ENCODE measurements at places on chromosomes 2 and 18. TPM values are rescaled to one million over a fixed set of nuclear protein-coding genes. Genes with fewer than 3 reads are reported as not detected.

DNA sequence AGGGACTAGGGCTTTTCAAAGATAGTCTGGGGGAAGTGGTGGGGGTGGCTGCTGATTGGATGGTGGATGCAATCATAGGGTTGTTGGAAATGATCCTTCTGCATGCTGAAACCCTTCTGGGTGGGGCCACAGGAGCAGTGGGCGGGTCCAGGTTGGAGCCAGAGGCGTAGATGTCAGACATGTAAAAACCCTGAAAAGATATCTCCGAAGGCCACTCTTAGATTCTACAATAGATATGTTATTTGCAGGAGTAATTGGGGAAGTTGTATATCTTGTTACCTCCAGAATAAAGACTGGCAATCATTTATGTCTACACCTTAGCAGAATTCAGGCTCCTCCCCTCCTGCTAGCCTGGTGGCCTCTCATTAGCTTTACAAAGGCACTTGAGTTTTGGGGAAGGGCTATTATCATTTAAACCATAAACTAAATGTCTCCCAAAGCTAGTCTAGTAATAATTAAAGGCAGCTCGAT is 8.2 kb upstream of the FAM98A start:
- no peak for DNase-seq

DNA sequence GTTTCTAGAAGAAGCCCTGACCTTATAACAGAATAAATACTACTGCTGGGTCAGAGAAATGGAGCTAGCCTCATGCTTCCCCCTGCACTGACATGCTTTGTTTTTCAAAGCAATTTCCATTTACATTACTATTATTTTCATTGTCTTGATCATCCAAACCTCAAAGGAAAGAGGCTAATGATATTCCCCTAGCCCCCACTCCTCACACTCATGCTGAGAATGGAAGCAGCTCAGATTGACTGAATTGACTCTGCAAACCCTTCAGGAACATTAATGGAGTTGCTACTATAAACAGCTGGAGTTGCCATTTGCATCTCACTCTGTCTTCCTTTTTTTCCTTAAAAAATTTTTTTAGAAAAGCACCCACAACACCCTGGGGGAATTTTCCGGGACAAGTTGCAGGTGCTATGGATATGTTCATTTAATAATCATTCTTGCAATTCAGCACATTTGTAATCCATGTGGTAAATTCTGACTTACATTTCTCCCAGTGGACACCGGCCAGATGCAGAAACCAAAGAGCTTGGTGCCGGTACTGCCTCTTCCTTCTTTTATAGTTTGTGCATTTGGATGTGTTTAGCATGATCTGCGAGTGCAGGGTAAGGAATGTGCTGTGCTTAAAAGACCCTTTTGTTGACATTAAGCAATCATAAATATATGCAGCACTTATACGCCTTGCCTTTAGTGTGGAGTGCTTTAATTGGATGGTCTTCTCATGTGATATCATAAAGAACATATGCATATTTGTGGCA is 103.3 kb upstream of the OSR1 start:
- DNase-seq: no peak

- no peak for DNase-seq
Observed at GRCh38 chr2:26352892-26353291, 6.3 kb upstream of the ADGRF3 start.

GRCh38 chr18:12027046-12027445 is 45.7 kb downstream of the IMPA2 start:
- no peak for DNase-seq

GRCh38 chr2:190858817-190859216 is 21.8 kb upstream of the GLS start:
- DNase-seq: no peak

- DNase-seq: no peak
Observed at GRCh38 chr18:41639218-41639617, 315.8 kb upstream of the PIK3C3 start.

DNA sequence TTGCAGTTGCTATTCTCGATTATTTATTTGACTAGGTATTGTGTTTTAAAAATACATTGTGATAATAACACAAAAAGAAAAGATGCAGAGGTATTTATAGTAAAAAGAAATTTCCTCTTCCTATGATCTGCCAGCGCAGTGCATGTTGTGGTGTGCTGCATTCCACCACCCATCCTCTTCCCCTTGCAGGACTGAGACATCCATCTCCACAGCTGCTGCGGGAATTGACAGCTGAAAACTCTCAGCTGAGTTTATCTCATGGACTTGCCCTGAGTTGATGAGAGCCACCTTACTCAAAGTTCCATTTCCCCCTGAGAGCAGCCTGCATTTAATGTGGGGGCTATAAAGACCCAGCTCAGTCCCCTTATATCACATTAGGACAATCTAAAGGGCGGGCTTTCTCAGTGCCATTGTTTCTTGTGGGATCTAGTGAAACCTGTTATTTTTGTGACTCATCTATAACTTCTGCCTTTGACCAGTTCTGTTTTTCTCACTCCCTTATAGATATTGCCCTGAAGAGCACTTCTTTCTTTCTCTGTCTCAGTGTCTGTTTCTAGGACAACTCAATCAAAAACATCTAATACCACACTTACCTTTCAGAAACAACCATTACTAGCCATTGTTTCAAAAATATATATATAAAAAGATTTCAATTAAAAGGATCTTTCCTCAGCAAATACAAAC is 698.5 kb downstream of the NR4A2 start:
- DNase-seq: no peak

DNA sequence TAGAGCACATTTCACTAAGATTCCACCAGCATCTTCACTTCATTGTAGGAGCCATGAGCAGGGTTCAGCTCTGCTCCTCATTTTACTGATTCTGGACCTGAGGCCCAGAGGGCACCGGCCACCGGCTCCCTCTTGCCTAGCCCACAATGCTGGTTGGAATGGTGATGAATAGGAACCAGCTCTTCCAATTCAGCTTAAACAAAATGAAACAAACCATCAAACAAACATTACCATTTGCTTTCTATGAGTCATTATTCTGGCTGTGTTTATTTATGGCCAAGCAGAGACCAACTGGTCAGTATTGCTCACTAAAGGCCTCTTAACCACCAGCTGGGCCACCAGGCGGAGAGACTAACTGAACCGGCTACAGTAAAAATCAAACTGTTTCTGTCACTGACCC is 176.7 kb downstream of the MTX2 start:
- DNase-seq: no peak

- no peak for DNase-seq
Observed at GRCh38 chr2:187826023-187826422, 271.8 kb upstream of the TFPI start.

DNA sequence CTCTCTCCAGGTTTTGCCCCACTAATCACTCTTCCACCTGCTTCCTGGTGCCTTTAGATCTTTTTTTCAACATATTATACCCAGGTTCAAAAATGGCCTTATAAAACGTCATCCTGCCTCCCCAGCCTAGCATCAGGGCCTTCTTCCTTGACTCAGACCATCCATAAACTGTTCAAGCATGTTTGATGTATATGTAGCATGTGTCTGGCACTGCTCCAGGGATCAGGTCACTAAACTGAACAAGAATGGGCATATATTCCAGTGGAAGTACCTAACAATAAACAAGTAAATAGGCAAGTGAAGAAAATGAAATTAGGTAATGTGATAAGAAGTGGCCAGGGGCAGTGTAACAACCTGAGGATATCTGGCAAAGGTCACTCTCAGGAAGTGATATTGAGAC is 141.2 kb downstream of the TRIB2 start:
- no peak for DNase-seq

DNA sequence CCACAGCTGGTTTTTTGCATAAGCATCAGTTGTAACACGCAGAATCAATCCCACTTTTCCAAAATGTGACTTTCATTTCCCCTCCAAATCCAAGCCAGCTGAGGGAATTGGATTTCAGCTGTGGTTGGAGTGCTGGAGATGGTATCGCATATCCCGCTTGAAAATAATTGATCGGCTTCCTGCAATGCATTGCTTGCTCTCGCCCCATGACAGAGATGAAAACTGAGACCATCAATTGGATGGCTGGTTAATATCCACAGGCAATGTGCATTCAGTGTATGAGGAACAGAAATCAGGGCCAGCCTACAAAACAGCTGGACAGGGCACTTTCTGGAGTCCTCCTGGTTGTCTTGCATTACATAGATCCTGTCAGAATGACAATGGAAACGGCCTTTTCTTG is 135.3 kb downstream of the MAIP1 start:
- no peak for DNase-seq

DNA sequence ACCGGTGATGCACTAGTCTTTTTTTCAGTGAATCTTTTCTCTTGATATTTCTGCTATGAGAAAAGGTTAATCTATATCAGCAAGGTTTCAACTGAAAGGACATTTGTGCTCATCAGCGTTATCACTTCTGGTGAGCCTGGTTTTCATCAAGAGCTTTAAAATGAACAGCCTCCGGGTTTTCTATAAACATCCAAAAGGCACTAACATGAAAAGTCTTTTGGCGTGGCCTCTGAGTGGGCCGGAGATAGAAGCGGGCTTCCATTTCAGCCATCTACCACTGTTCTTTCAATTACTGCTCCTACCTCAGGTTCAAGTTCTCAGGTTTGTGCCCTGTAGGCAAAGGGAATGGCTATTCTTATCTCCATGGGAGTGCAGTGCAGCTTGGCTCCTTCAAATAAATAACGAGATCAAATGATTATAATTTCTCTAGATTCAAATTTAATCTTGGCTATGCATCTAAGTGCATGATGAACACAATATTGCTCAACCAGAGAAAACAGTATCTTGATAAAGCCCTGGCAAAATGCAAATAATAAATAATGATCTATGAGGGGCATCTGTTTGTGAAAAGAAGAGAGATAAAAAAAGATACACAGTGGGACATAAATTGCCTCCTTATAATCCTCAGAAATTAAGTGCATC is 314.8 kb downstream of the CDH2 start:
- no peak for DNase-seq

DNA sequence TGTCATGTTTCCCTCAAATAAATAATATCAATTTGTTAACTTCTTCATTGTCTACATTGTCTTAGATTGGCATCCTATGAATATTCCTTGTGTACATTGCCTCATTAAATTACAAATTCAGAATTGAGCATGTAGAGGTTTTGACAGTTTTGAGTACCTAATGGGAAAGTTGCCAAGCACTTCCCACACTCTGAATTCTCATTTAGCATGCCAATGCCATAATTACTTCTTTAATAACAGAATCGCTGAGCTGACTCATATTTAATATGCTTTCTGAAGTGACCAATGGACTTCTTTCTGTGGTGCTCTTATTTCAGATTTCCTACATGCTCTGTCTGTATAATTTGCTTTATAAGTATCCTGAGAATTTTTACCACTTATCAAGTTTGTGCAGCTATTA is 114.4 kb upstream of the NOL4 start:
- no peak for DNase-seq

DNA sequence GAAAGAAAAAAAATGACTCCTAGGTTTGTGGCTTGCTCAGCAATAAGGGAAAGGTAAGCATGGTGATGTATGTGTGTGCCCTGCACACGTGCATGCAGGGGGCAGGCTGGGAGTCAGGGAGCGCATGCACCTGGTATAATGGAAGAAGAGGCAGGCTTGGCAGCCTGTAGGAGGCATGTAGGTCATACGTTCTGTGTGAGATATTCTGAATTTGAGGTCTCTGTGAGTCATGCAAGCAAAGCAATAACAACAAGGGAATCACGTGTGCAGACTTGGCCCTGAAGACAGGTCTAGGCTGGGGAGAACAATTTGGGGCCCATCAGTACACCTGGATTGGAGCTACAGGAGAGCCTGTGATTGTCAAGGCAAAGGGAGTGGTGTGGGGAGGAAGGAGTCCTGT is 94.5 kb upstream of the TTC39C start:
- no peak for DNase-seq

- no peak for DNase-seq
Observed at GRCh38 chr2:2950403-2950952, 427.1 kb downstream of the EIPR1 start.

DNA sequence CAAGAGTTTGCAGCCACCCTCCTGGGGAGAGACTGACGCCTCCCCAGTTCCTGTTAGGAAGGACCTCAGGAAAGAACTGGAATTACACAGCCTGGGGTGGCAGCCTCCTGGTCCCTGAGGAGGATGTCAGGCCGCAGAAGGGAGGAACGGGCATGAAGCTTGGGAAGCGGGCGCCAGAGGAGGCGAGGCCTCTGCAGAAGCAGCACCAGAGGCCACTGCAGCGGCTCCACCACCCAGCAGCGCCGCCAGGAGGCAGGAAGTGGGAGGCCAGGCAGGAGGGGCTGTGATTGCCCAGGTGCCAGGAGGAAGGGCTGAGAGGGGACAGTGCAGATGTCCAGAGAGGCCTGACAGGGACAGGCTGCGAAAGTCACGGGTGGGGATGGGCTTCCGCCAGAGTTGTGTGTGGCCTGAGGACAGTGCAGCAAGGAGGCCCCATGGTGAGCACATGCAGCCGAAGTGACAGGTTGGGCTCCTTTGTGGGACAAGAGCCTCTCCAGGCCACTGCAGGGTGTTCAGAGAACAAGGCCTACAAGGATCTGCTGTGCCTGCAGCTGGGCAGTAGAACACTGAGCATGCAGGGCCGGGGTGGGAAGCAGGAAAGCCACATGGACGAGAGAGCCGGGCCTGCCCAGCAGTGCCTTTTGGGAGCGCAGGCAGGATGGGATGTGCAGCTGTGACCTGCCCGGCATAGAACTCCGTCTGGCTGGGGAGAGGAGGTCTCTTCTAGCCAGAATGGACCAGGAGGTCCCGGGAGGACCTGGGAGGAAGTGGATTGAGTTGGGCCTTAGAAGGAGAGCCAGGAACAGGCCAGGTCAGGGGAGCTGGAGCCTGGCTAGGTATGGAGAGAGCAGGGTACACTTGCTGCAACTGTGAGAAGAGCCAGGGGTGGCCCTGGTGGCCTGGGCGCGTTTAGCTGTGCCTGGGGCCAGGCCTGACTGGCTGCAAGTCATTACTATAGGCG is 39.1 kb upstream of the ALPP start:
- no peak for DNase-seq

- no peak for DNase-seq
Observed at GRCh38 chr2:121036226-121036692, 248.7 kb downstream of the TFCP2L1 start.

- no peak for DNase-seq
Observed at GRCh38 chr2:71813807-71814470, 333.7 kb downstream of the CYP26B1 start.

- no peak for DNase-seq
Observed at GRCh38 chr2:55604027-55604565, 13.3 kb downstream of the PPP4R3B start.

- no peak for DNase-seq
Observed at GRCh38 chr2:212987492-212987891, 163.9 kb downstream of the IKZF2 start.

- no peak for DNase-seq
Observed at GRCh38 chr18:12442946-12443345, 35.2 kb downstream of the PRELID3A start.

GRCh38 chr2:46320141-46320567 is 22.9 kb downstream of the EPAS1 start:
- no peak for DNase-seq

GRCh38 chr2:1709946-1710560 is 34.3 kb downstream of the PXDN start:
- no peak for DNase-seq

GRCh38 chr2:30113617-30114293 is 33.1 kb upstream of the YPEL5 start:
- DNase-seq: no peak

The ASB18 gene
- not detected for total RNA-seq

The GPC1 gene
- 62.2 TPM for total RNA-seq

The RAB6D gene
- not detected for total RNA-seq

The CBLN2 gene
- 17.1 TPM for total RNA-seq

The CRYGD gene
- total RNA-seq: not detected

The MTIF2 gene
- total RNA-seq: 1.8 TPM

The PKDCC gene
- 36.9 TPM for total RNA-seq

The PPP1R1C gene
- total RNA-seq: 27.4 TPM

The PELI1 gene
- total RNA-seq: 40.5 TPM

The SLC4A3 gene
- 3.0 TPM for total RNA-seq

The LBX2 gene
- total RNA-seq: not detected

The COA5 gene
- 28.2 TPM for total RNA-seq

The SPP2 gene
- 1.3 TPM for total RNA-seq
